NCI-H187 (cell line): ENCODE measurements at places on chromosomes 3 and 15.

GRCh38 chr3:51874889-51875288, 512 bp downstream of the IQCF5 start:
- no peak for DNase-seq

DNA sequence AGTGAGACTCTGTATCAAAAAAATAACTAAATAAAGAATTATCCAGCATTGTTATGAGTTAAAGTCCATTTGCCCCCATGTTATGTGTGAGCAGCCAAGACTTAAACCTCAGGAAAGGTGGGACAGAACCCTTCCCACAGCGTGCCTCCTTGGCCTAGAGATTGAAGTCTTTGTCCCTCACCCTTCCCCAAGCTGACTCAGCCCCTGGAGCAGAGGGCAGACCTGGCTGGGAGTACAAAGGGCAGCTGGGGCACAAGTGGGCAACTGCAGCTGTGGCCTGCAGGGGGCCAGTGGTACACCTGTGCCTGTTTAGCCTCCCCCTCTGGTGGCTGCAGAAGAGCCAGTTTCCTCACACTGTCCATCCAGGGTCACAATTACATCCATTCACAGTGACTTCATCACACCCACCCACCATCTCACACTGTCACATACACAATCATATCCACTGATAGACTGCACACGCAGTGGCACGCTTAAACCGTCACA, 940 bp upstream of the ACY1 start:
- DNase-seq: no peak

DNA sequence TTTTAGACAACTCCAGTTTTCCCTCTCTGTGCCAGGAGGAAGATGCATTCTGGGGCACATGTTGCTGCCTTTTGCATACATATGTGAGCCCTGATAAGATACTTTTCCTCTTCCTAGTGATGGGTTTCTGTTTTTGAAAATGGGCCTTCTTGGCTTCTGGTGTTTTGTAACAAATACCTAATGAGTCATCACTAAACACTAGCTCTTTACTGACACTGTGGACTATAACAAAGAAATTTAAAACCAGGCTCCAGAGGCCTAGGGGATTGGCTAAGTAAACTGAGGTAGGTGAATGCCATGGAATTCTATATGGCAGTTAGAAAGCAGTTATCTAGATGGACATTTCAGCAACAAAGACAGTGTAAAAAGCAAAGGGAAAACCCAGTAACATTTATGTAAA, 93.4 kb upstream of the NR2E3 start:
- no peak for DNase-seq

DNA sequence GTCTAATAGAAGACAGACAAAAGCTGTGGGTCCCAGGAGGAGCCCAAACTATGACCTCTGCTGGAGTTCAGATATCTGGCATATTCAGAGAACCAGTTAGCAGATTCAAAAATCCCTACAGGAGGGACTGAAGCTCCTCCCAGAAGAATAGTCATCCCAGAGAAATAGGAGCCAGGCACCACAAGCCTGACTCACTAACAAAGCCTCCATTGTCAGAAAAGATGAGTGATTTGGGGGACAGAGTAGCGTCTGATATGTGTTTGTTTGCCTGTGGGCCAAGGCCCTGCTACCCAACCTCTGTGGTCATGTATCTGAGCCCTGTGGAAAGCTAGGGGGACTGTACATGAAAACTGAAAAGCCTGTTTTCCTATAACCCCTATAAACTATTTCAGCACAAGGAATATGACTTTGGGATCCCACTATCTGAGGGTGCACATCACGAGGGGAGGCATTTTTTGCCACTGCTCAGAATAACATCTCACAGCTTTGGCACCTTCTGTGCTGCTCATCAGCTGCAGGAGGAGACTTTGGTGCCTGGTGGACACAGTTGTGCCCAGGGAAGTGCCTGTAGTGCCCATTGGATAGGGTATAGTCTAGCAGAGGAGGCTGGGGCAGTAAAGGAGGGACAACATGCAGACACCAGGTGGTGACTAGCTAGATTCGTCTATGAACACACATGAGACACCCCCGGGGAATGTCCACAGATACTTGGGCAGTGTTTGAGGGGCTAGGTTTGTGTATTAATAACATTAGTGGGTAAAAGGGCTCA, 9.7 kb upstream of the LARP6 start:
- no peak for DNase-seq

GRCh38 chr3:184134746-184135148, 411 bp upstream of the EIF2B5 start:
- DNase-seq: no peak

DNA sequence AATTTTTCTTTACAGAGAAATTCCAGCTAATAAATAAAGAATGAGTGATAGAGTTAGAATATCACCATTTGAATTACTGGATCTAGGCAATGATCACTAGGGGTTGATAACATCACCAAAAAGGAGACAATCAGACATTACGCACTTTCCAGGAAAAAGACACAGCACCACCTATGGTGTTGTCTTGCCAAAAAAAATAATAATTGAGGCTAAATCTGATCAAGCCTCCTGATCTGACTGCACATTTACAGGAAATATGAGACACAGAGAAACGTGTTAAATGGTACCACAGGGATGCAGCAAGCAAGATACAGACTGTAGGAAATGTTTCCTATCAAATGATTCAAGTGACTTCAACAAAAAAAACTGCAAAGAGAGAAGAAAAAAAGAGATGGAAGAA, 92.8 kb downstream of the EOMES start:
- DNase-seq: no peak

GRCh38 chr15:78810362-78811123, 721 bp downstream of the ADAMTS7 start:
- DNase-seq: no peak

DNA sequence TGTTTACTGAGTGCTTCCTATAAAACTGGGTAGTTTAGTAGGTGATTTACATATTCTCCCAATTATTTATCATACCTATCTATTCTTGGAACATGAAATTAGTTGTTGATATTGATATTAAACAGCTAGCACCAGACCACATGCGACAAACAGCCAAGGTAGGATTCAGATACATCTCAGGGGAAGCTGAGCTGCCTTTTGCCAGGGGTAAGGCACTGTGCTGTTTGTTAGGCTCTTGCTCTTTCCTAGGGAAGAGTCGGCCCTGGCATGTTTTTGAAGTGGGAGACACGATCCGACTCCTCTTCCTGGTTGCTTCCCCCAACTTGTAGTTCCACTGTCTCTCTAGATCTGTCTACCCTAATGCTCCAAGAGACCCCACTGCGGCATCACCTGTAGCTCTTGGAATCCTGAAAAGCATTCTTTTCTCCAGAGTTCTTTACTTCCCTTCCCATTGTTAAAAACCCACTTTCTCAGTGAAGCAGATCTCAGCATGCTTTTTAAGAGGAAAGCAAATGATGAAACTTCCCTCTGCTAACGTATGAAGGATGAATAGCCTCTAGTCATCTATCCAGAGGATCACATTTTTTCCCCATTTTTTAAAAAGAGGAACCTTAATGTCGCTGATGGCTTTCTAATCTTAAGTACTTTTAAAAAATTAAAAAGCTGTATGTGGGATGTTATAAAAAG, 138.4 kb downstream of the GHSR start:
- no peak for DNase-seq

DNA sequence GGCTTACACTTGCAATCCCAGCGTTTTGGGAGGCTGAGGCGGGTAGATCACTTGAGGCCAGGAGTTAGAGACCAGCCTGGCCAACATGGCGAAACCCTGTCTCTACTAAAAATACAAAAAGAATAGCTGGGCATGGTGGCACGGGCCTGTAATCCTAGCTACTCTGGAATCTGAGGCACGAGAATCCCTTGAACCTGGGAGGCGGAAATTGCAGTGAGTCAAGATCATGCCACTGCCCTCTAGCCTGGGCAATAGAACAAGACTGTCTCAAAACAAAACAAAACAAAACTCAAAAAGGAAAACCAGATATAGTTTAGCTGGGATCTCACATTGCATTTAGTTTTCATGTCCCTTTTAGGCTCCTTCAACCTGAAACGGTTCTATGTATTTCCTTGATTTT, 2.9 kb upstream of the USP50 start:
- no peak for DNase-seq

DNA sequence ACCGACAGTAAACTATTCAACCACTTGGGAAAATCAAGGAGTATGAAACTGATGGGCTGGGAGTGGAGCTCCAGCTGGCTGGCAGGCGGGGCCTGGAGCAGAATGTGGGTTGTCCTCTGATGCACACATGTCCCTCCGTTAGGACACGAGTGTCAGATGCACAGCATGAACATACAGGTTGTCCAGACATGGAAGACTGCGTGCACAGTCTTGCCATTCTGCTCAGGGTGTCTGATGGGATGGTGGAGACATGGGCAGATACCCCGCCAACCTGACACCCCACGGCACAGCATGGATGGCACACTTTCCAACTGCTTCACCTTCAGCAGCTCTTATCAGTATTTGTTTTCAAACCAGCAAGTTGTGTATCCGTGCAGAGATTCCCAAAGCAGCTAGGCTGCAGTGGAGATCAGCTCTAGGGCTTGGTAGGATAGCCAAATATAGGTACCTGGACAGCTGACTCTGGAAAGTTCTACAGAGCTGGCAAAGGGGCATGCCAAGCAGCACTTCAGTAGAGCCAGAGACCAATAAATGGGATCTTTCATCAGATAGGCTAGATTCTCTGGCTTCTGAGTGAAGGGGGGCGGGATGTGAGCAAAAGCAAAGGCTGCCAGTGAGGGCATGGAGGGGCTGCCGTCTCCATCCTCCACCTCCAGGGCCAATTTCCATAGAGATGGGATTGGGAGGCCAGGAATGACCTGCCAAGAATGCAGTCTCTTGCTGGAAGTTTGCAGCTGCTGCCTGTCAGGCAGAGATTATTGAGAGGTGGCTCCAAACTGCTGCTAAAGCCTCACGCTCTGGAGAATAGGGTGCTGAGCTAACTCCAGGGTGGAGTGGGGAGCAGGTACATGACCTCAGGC, 47.2 kb upstream of the KY start:
- no peak for DNase-seq

GRCh38 chr3:70249509-70250160, 62.8 kb downstream of the MDFIC2 start:
- no peak for DNase-seq

GRCh38 chr15:58037723-58038301, 27.7 kb downstream of the ALDH1A2 start:
- DNase-seq: no peak

- no peak for DNase-seq
Observed at GRCh38 chr15:41018534-41018933, 65.3 kb downstream of the CHAC1 start.

GRCh38 chr3:16769525-16769924, 115.2 kb upstream of the PLCL2 start:
- DNase-seq: no peak

GRCh38 chr15:67967871-67968431, 86.2 kb upstream of the PIAS1 start:
- DNase-seq: peak; percentile 10

- DNase-seq: peak; percentile 16
Observed at GRCh38 chr15:22980189-22981050, at the start of gene CYFIP1. CYFIP1 (minus strand) TSS chr15:22980368; CDS start chr15:22947285, 33,083 bp downstream.

- DNase-seq: no peak
Observed at GRCh38 chr15:39781147-39781966, 1.3 kb downstream of the FSIP1 start.
